ENCODE measurements at places on chromosomes 5 and 9. TPM values are rescaled to one million over a fixed set of nuclear protein-coding genes. Genes with fewer than 3 reads are reported as not detected.

DNA sequence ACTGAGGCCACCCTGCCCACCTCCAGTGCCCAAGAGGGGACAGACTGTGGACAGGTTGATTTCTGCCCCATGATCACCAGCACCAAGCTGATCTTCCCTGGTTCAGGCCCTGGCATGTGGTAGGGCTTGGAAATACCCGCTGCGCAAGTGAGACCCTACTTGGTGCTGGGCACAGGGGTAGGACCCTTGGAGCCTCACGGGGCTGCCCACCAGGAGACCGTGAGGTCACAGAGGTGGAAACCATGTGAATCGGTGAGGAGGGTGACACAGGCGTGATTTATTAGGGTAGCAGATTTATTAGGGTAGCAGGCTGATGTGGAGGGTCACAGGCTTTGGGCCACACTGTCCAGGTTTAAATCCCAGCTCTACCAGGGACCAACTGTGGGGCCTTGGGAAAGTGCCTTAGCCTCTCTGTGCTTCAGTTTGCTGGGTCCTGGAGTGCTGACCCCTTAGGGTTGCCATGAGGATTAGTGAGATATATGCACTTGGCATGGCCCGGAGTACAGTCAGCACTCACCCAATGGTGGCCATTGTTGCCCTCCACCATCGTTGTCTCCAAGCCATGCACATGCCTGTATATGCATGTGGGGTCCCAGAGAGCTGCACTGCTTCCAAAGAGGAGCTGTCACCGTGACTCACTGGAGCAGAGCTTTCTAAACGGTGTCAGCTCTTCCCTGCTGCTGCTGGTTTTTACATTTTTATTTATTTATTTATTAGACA lies 20.9 kb upstream of the DUSP1 start:
- no peak for DNase-seq

GRCh38 chr5:10339058-10339811 lies 14.3 kb upstream of the MARCHF6 start:
- no peak for DNase-seq

DNA sequence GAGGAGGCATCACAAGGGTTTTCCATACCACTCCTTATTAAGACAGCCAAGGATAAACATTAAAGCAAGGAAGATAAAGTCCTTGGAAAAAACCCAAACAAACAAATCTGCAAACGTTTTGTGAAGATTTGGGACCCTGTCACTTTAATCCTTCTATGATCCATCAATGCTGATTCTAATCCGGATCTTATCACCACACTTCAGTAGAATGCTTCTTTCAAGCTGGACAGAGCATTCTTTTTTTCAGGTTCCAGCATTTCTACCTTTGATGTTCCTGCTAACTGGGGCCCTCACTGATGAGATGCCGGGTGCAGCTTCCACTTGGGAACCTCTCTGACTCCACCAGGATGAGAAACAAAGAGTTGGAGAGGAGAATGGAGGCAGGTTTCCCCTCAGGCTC lies 132.8 kb upstream of the SHB start:
- DNase-seq, result no peak

KIF2A gene
- total RNA-seq, result 87.9 TPM

EGFLAM gene
- 17.4 TPM for total RNA-seq
